ENCODE measurements at places on chromosomes 2 and 18.

- DNase-seq: no peak
Measured at GRCh38 chr2:101502095-101502494, 27.2 kb upstream of the RFX8 start.

- DNase-seq: no peak
Measured at GRCh38 chr2:215332872-215333595, 21.2 kb downstream of the ATIC start.

- no peak for DNase-seq
Measured at GRCh38 chr2:213288913-213289700, 4.8 kb downstream of the SPAG16 start.

DNA sequence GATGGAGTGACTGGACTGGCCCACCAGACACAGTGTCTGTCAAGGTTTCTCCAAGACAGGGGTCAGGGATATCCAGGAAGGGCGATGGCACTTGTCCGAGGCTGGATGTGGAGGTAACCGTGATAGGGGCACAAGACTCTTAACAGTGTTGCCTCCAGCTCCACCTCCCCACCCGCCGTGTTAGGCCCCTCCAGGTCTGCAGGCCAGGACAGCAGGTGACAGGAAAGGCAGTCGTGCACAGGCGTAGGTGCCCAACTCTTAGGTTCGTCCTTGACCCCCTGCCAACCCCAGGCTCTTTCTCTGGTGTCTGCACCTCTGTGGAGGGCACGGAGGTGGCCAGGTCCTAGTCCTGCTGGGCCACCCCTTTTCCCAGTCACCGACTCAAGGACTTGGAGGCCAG is 10.1 kb downstream of the ITM2C start:
- no peak for DNase-seq

- DNase-seq: no peak
Measured at GRCh38 chr2:46490521-46491141, 11.3 kb downstream of the TMEM247 start.

DNA sequence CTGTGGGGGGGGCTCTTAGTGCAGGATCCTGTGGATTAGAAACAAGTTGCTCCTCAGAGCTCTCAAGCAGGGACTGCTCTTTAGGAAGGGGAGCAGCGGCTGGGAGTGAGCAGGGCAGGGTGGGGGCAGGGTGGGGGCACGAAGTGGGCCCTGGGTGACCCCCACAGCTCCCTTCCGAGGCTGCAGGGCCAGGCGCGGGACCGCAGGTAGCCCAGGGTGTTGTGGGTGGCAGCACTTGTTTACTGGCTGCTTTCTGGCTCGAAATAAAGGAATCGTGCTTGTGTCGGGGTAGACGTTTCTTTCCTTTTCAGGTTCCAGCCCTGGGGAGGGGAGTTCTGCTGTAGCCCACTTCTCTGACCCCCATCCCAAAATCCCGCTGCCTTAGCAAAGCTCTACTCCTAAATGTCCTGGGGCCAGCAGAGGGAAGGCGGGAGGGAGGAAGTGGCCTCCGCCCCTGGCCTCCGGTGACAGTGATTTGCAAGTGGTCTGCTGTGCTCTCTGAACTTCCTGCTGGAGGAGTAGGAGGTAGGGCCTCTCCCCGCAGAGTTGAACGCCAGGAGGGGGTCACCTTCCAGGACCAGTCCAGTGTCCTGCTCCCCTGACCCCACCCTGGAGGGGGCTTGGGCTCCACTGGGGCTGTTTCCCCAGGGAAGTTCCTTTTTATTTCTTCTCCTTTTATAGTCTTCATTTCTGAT is 8.3 kb downstream of the NEU4 start:
- DNase-seq: no peak

DNA sequence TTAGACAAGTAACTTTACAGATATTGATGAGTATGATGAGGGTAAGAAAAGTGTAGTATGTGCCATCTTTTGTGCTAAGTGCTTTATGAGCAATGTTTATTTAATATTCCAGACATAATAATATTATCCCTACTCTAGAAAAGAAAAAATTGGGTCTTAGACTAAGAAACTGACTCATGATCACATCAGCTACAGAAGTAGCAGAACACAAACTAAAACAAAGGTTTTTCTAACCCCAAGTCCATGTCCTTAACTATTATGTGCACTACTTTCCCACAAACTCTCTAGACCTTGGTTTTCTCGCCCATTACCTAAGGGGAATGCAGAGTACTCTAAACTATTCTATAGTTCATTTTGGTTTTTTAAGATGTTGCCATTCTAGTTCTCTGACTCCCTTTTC is 64.5 kb downstream of the BAZ2B start:
- DNase-seq: no peak

DNA sequence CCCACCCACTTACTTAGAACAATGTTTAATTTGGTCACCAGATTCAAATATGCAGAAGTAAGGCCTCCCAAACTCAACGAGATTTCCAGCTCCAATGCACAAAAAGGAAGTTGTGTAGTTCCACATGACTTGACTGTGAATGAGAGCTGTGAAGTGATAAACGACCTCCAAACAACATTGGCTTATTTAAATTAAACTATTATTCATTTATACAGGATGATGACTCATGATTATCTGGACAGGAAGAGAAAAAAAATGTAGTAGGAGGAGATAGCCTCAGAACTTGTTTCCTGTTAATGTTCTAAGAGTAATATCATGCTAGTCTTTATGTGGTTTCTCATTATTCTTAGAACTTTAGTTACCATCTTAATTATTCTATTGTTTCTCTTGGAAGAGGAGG is 237.3 kb downstream of the C1D start:
- DNase-seq: no peak

- no peak for DNase-seq
Measured at GRCh38 chr2:128300151-128301020, 18.3 kb downstream of the HS6ST1 start.

DNA sequence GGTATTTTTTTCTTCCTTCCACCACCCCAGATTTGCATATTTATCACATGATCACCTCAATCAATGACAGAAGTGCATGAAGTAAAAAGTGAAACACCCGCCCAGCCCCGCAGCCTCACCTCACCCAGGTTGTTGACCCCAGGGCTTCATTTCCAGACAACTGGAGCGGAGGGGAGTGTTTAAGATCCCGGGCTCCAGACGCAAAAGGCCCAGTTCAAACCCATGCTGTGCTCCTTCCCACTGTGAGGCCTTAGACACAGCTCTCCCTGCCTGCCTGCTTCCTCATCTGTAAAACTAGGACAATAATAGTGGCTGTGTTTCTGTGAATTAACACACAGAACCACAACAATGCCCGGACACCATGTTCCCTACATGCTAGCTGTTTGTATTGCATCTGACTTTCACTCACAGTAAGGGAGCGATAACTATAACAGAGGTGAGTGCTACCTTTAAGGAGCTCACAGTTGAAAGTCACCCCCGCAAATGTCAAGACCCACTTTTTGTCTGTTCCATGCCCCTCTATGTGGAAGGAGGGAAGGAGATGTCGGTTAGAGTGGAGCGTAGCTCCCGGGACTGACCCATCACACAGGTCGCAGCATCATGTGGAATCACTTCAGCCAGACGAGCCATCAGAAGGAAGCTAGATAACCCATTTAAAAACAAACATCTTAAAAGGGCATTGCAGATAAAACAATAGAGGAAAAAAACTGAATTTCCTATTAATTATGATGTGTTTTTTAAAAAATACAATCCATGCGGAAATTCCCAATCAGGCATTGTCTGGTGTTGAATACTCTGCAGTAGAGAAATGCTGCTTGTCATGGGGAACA is 77.5 kb upstream of the DAPL1 start:
- DNase-seq: no peak

GRCh38 chr2:217451666-217452065 is 551.1 kb downstream of the TNS1 start:
- no peak for DNase-seq

GRCh38 chr2:224546926-224547325 is 38.2 kb downstream of the CUL3 start:
- no peak for DNase-seq

GRCh38 chr18:4241090-4241617 is 214.0 kb downstream of the DLGAP1 start:
- no peak for DNase-seq

GRCh38 chr18:42296723-42297122 is 341.7 kb downstream of the PIK3C3 start:
- DNase-seq: no peak

DNA sequence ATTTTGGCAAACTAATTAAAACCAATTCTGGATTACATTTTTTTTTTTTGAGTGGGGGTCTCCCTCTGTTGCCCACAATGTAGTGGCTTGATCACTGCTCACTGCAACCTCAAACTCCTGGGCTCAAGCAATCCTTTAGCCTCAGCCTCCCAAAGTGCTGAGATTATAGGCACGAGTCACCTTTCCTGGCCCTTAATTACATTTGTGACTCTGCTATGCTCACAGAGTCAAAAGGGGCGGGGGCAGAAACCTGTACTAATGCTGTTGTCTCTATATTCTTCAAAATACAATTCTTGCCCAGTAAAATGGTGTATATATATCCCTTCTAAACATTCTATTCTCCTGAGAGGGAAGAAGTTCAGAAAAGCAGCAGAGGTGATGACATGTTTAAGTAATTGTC is 23.2 kb downstream of the PRKD3 start:
- no peak for DNase-seq

- no peak for DNase-seq
Measured at GRCh38 chr2:42013409-42013808, 34.4 kb upstream of the PKDCC start.

- no peak for DNase-seq
Measured at GRCh38 chr2:200877443-200877842, 11.4 kb downstream of the PPIL3 start.

DNA sequence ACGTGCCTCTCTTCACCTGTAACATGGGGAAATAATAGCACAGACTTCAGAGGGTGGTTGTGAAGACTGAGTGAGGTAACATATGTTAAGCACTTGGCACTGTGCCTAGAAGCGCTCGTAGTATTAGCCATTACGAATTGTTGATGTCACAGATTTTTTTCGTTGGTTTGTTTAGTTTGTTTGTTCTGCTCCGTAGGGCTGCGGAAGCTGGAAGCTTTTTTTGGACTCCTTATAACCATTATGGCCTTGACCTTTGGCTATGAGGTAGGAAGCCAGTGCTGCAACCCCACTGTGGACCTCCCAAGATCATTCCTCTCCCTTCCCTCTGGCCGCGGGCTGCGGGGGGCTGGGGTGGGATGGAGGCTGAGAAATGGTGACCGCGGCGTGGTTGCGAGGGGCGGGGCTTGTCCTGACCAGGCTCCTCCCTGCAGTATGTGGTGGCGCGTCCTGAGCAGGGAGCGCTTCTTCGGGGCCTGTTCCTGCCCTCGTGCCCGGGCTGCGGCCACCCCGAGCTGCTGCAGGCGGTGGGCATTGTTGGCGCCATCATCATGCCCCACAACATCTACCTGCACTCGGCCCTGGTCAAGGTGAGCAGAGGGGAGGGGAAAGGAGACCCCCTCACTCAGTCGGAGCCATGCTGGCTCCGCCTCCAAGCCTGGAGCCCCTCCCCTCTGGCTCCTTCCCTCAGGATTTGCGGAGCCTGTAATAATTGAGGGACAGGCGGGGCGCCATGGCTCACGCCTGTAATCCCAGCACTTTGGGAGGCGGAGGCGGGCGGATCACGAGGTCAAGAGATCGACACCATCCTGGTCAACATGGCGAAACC is 5.5 kb downstream of the SLC11A1 start:
- DNase-seq: no peak

DNA sequence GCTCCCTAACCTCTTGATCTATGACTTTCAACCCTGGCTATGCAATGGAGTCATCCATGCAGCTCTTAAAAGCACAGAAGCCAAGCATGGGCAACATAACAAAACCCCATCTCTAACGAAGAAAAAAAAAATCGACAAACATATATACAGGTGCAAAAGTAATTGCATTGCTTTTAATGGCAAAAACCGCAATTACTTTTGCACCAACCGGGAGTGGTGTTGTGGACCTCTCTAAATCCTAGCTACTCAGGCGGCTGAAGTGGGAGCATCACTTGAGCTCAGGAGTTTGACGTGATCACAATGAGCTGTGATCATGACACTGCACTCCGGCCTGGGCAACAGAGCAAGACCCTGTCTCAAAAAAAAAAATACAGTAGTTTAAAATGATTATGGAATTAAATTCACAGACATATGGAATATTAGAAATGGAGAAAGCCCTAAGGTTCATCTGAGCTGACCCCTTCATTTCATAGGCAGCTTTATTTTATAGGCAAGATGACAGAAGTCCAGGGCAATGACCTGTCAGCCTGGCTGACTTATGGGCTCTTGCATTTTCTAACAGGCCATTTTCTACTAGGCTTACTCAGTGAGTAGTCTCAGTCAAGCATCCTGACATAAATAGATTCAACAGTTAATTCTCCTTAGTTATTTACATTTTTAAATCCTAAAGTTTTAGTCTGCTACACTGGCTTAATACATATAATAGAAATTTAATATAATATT is 183.8 kb downstream of the ANKRD44 start:
- DNase-seq: no peak

- no peak for DNase-seq
Measured at GRCh38 chr2:124753842-124754241, 728.8 kb downstream of the CNTNAP5 start.

- DNase-seq: no peak
Measured at GRCh38 chr2:101873543-101873942, 118.2 kb upstream of the IL1R2 start.

- DNase-seq: no peak
Measured at GRCh38 chr2:158907926-158908456, 60.4 kb upstream of the TANC1 start.

- DNase-seq: no peak
Measured at GRCh38 chr18:68759308-68759707, 38.6 kb upstream of the CCDC102B start.

DNA sequence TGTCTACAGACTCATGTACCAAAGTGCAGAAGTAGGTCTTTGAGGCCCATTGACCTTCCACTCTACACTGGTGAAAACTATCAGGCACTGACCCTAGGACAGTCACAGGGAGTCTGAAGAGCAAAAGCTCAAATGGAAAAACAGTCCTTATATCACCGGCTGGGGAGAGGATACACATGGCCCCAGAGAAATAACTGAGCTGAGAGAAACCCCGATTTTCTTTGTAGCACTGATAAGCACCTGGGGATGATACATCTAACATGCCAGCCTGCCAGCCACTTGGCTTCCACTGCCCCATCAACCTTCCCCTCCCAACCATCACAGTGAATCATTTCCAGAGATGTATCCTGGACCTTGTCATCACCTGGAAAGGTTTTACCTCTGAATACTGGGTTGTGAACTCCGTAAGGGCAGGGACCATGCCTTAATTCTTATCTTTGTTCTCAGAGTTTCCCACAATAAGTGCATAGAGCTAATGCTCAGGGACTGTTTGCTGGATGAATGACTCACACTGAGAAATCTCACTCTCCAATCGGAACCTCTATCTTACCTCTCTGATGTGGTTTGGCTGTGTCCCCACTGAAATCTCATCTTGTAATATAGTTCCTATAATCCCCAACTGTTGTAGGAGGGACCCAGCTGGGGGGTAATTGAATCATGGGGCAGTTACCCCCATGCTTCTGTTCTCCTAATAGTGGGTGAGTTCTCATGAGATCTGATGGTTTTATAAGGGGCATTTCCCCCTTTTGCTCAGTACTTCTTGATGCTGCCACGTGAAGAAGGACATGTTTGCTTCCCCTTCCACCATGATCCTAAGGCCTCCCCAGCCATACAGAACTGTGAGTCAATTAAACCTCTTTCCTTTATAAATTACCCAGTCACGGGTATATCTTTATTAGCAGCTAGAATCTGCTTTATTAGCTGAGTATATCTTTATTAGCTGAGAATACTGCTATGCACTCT is 37.1 kb downstream of the EVA1A start:
- no peak for DNase-seq
